Fibroblast of villous mesenchyme (primary cell): ENCODE measurements at places on chromosomes 1 and 21. TPM values are rescaled to one million over a fixed set of nuclear protein-coding genes. Genes with fewer than 3 reads are reported as not detected.

GRCh38 chr1:91015358-91015780 is 6.5 kb downstream of the ZNF644 start:
- DNase-seq, result no peak

- DNase-seq, result no peak
These were observed 3.8 kb downstream of the B4GALT2 start for GRCh38 chr1:43982808-43983207.

GRCh38 chr1:56910441-56910985 is 55.3 kb downstream of the C8B start:
- DNase-seq, result no peak

The ESRRG gene
- total RNA-seq, result under 0.01 TPM in 2 replicates

The ZBTB8B gene
- not detected in 2 replicates for total RNA-seq
